Activated gamma-delta T cell treated with Interleukin-2 at 50 U/mL for 16 hours (primary cell): ENCODE measurements at places on chromosomes 13 and 19.

DNA sequence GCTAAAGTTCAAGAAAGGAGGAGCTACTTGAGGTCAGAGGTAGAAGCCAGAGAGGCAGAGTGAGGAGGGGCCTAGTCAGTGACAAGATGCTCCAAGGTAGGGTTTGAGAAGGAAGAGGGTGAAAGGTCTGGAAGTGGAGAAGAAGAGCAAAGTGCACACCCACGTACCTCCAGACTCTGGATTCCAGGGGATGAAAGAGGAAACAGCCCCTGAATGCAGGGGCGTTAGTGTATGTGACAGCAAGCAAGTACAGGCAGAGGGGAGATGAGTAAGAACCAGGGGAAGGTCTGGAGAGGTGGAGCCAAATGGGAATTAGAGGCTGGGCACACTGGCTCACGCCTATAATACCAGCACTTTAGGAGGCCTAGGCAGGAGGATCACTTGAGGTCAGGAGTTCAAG lies 8.7 kb downstream of the RPS28 start:
- DNase-seq, result no peak

DNA sequence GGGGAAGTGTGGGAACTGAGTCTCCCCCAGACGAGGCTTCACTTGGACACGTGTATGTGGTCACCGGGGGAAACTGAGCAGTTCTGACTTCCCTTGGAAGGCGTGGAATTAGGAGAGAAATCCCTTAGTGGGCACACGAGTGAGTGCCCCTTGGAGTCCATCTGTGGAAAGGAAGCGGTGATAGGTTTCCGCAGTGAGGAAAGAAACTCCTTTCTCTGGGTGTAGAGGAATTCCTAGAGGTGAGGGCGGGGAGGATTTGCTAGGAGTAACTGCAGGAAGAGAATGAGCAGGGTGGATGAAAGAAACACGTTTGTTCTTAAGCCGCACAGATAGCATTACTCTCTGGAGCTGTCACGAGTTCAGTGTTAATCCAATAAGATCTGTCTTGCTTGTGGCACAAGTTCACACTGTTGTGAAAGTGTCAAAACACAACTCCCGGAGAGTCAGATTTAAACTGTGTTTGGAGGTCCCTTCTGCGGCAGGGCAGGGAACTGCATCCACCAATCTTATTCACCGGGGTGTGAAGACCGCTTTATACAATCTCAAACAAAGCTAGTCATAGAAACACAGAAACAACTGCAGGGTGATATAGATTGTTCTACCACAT lies 1.2 kb downstream of the KL start:
- DNase-seq, result no peak

DNA sequence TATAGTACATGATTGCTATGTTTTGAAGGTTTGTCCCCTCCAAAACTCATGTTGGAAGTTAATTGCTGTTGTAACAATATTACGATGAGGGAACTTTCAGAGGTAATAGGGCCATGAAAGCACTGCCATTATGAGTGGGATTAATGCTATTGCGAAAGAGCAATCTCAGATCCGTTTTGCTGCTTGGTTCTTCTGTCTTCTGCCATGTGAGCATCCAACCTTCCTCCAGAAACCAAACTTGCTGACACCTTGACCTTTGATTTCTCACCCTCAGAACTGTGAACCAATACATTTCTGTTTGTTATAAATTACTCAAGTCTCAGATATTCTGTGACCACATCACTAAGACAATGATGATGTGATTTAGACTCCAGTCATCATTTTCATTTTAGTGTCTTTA lies 2590.9 kb downstream of the PCDH9 start:
- no peak for DNase-seq

DNA sequence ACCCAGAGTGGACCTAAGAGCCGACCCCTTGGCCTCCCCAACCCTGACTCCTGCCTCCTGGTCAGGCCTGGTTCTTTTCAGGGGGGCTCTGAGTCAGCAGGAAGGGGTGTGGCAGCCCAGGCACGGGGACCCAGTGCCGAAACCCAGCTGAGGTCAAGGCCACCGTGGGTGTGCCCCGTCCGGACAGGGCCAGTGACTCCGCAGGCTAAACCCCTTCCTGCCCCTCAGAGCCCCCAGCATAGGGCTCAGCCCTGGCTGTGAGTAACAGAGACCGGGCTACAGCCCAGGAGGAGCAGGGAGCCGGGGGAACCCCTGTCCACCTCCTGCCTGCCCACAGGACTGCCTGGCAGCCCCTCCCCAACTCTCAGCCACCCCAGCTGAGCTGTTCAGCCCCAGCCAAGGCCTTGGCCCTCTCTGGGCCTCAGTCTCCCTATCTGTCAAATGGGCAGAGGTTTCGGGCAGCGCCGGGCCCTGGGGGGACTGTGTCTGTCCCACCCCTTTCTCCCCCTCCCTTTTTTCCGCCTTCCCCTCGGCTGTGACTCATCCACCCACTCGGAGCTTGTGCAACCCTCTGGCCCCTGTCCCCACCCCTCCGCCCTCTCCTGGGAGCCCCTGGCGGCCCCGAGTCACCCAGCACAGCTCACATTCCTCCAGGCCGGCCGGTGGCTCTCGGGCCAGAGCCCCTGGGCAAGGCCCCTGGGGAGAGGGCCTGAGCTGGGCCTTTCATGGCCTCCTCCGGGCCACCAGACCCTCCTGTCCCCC lies 8.6 kb downstream of the ZBTB7A start:
- DNase-seq, result peak; percentile 64

GRCh38 chr19:40598918-40599307 lies 2.3 kb upstream of the LTBP4 start:
- DNase-seq, result no peak
